Ammon's horn (tissue), 1 donor: ENCODE measurements at places on chromosomes 7 and 10.

- DNase-seq, result no peak
These were observed 194.4 kb downstream of the NSUN6 start for GRCh38 chr10:18456984-18457383.

DNA sequence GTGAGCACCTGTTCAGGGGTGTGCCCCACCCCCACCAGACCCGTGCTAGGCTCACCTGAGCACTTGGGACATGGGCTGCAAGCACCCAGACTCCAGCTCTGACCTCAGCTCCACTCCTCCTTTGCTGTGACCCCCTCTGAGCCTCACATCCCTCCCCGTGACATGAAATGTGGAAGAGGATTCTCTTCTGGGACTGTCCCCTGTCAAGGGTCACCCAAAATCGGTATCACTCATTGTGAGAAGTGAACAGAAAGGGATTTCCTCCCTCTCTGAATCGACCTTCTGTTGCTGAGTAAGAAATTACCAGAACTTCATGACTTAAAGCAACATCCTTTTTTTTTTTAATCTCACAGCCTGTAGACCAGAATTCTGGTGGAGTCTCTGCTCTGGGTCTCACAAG is 6.2 kb upstream of the CHST15 start:
- no peak for DNase-seq

DNA sequence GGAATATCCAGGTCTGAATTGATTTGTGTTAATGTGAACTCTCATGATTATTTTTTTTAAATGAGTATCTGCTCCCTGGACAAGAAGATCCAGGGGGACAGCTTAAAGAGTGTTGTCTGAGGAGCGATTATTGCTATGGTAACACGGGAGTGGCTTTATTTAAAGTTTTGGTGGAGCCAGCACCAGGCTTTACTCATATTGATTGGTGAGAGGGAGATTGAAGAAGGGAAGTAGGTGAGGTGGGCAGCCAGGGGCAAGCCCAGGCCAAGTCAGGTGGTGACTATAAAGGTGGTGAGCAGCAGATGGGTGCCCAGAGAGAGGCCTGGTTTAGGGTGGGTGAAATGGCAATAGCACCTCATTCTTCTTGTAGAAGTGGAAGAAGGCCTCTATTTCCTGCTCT is 10.2 kb upstream of the AGR2 start:
- DNase-seq, result no peak

- DNase-seq, result no peak
These were observed 404.6 kb downstream of the PHTF2 start for GRCh38 chr7:78203042-78203720.

DNA sequence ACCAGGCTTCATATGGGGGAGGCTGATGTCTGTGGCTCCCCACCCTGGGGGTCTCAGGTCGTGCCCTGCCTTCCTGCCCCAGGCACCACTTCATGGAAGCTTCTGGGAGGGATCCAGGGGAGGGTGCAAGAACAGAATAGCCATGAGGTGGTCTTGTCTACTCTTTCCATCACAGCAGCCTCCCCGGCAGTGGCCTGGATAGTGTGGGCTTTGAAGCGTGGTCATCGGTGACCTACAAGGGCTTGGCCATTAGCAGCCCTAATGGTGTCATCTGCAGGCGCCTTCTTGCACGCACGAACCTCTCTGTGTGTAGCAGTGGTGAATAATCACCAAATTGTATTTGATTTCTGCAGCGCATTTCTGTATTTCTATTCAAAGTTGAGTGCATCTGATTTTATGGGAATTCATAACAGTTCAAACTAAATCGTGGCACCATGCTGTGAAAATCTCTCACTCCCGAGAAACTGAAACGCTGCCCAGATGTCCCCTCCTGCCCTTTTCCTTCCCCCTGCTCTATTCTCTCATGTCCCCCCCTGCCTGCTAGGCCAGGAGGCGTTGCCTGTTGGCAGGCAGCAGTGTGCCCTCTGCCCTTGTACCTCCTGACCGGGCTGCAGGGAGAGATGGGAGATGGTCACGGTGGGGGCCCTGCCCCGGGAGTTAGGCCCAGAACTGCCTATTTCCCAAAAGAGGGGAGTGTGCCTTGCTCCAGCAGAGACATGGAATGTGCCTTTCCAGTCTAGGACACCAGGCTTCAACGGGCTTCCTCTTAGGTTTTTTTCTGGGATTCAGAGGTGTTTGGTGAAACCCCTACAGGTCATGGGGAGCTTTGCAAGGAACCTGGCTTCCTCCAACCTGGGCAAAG is 34.8 kb downstream of the CDH23 start:
- DNase-seq, result no peak

GRCh38 chr7:31640381-31640780 is 46.6 kb upstream of the PPP1R17 start:
- DNase-seq, result no peak

- DNase-seq, result peak; percentile 67
These were observed 10.7 kb upstream of the KMT2E start for GRCh38 chr7:105003275-105003674.

DNA sequence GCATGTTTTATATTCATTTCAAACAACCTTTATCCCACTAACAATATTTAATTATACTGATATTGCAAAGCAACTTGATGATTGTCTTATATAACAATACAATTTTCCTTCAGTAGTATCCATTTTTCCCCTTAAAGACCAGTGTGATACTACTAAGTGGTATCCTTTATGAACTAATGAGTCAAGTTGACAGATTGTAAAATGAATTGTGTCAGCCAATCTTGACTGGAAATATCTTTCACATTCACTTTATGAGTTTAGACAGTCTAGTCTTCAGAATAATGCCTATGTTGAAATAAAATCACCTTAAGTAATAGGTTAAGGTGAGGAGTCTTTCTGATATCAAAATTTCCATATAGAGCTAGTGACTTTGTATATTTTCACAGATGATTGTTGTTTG is 950.0 kb upstream of the CELF2 start:
- no peak for DNase-seq
